ENCODE measurements at places on chromosomes 12 and 14.

DNA sequence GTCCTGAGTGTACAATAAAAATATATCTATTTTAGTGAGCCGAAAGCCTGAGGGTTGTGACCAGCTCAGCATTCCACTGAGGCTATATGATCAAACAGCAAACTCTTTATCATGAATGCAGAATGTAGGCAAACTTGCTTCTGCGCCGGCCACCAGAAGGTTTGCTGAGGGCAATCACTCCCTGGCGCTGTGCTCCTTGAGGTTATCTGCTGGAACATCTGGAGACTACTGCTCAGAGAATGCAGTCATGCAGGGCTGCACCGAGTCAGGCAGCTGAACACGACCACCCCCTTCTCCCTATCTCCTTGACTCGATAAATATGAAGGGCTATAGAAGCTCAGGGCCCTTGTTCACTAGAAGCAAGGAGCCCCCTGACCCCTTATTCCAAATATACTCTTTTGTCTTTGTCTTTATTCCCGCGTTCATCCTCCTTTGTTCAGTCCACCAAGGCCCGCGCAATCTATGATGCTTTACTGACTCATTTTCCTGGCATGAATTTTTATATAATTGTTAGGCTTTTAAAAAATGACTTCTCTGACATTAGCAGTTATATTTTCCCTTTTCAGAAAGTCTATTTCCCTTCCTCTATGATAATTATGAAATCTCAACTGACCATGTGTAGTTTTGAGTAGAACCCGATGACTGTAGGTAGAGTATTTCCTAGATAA, 1089.3 kb downstream of the SLC16A7 start:
- H3K27ac ChIP-seq: no peak overlapping the region
- H3K36me3 ChIP-seq: no peaks in the 10 kb centered on the region
- H3K4me1 ChIP-seq: no peaks in the 10 kb centered on the region
- no peak overlapping the region for H3K4me3 ChIP-seq
- DNase-seq: peak; percentile 33

GRCh38 chr14:40199101-40199500, 766.9 kb upstream of the FBXO33 start:
- H3K27me3 ChIP-seq: no peaks in the 10 kb centered on the region
- DNase-seq: no peak
- H3K4me3 ChIP-seq: no peak overlapping the region
- H3K27ac ChIP-seq: no peak overlapping the region
- no peaks in the 10 kb centered on the region for H3K4me1 ChIP-seq
- H3K36me3 ChIP-seq: no peaks in the 10 kb centered on the region

GRCh38 chr14:36069535-36069900, 107.0 kb downstream of the PTCSC3 start:
- H3K4me1 ChIP-seq: peaks cover 7% of the 10 kb centered on the region
- no peaks in the 10 kb centered on the region for H3K36me3 ChIP-seq
- peaks cover 5% of the 10 kb centered on the region for H3K27me3 ChIP-seq
- H3K4me3 ChIP-seq: no peak overlapping the region
- peak; percentile 67 for DNase-seq
- no peak overlapping the region for H3K27ac ChIP-seq

DNA sequence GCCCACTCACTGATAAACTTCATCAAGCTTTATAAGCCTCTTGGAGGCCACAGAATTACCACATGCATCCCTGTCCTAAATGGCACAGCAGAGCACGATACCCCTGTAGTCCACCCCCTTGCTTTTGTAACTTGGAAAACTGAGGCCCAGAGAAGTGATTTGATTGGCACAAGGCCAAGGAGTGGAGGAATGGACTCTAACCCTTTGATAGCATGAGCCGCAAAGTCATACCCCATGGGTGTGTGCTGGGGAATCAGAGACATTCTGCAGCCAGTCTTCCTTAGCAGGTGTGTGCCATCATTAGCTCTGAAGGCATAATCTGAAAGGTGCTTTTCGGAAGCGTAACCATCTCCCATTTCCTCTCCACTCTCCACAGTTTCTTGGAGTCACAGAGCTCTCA, 28.5 kb upstream of the PWP1 start:
- H3K27me3 ChIP-seq: no peaks in the 10 kb centered on the region
- no peak for DNase-seq
- no peak overlapping the region for H3K4me3 ChIP-seq

- no peak for DNase-seq
- no peaks in the 10 kb centered on the region for H3K36me3 ChIP-seq
- no peak overlapping the region for H3K4me3 ChIP-seq
- H3K4me1 ChIP-seq: no peaks in the 10 kb centered on the region
- H3K27ac ChIP-seq: no peak overlapping the region
- H3K27me3 ChIP-seq: no peaks in the 10 kb centered on the region
Observed at GRCh38 chr14:65287264-65288131, 125.0 kb upstream of the FUT8 start.

DNA sequence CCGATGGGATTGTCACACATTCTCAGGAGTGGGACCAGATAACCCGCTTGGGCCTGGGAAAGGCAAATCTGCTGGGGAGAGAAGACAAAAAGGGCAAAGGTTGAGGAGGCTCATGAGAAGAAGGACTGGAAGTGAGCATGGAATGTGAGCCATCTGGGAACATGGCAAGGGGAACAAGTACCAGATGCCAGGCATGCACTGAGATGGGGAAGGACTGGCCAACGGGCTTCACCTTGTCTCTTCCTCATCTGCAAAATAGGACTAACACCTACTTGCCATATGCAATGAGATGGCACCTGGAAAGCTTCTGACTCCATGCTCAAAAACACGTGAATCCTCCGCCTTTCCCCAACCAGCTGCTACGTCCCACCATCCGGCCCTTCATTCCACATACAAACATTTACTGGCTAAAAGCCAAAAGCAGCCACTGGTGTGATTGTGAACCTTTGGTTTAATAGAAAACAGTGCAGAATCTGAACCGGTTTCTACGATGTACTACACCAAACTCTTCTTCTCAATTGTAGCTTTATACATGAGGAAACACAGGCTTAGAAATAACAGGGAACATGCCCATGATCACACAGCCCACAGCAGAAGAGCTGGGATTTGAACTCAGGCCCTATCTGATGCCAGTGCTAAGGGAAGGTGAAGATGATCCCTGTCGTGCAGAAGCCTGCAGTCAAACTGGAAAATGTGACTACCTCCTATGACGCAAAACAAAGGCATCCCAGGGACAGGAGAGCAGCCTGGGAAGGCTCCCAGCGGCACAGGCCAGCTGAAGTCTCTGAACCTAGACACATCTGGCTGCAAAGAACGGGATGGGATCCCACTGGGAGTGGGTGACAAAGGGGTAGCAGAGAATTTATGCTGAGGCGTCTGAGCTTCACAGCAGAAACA, 112.1 kb downstream of the TTC7B start:
- H3K27ac ChIP-seq: no peak overlapping the region
- H3K4me3 ChIP-seq: no peak overlapping the region
- H3K27me3 ChIP-seq: no peaks in the 10 kb centered on the region
- no peak for DNase-seq
- H3K4me1 ChIP-seq: peaks cover 16% of the 10 kb centered on the region

DNA sequence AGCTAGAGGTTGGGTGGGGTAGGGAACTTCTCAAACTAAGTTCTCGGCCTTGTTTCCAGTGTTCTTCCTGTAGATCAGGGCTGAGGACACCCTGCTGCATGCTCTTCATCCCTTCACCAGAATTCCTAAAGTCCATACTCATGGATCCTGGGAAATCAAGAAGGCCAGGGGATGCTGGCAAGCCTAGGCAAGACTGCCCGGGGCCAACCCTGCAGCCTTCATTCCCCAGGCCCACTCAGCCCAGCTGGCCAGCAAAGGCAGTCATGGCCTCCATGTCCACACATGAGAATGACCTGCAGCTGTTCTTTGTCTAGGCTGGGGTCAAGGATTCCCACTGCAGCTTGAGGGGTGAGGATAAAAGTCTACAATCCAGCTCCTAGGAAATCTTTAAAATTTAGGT, 109.3 kb upstream of the ETV6 start:
- H3K27ac ChIP-seq: no peak overlapping the region
- no peak overlapping the region for H3K4me3 ChIP-seq
- no peaks in the 10 kb centered on the region for H3K27me3 ChIP-seq
- no peak for DNase-seq
- H3K4me1 ChIP-seq: peaks cover 3% of the 10 kb centered on the region

DNA sequence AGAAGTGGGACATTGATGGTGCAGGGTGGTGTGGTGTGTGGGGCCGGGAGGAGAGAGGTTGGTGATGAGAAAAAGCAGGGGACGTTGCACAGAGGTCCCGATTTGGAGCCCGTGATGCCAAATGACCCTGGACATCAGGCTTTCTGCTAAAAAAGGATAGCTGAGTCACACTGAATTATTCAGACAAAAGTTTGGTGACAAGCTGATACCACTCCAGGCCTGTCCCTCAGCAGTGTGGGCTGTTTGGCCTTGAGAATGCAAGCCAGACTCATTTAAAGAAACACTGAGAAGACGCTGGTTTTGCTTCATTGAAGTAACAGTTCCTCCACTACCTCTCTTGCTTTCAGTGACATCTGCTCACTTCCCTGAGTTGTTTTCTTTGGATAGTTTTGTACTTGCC, 262.1 kb upstream of the PWP1 start:
- no peaks in the 10 kb centered on the region for H3K4me1 ChIP-seq
- H3K27me3 ChIP-seq: no peaks in the 10 kb centered on the region
- no peak overlapping the region for H3K27ac ChIP-seq
- no peak for DNase-seq
- no peaks in the 10 kb centered on the region for H3K36me3 ChIP-seq

- H3K27me3 ChIP-seq: no peaks in the 10 kb centered on the region
- no peak for DNase-seq
- no peak overlapping the region for H3K27ac ChIP-seq
- no peaks in the 10 kb centered on the region for H3K4me1 ChIP-seq
- H3K36me3 ChIP-seq: no peaks in the 10 kb centered on the region
- H3K4me3 ChIP-seq: no peak overlapping the region
Observed at GRCh38 chr14:104894331-104895206, 29.5 kb downstream of the CEP170B start.

DNA sequence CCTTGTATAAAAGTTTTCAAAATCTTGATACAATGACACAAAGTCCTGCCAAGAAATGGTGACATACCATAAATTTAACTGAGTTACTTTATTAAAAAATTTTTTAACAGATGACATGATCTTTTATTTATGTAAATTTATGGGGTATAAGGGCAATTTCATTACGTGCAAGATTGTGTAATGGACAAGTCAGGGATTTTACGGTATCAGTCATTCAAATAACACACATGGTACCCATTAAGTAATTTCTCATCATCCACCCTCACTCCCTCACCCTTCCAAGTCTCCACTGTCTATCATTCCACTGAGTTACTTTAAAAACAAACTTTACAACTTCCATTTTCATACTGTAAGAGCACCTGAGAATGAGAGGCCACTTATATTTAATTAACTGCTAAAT, 37.4 kb downstream of the SPTLC2 start:
- peaks cover 4% of the 10 kb centered on the region for H3K36me3 ChIP-seq
- peaks cover 42% of the 10 kb centered on the region for H3K4me1 ChIP-seq
- no peak overlapping the region for H3K27ac ChIP-seq
- DNase-seq: no peak
- H3K4me3 ChIP-seq: no peak overlapping the region
- no peaks in the 10 kb centered on the region for H3K27me3 ChIP-seq

DNA sequence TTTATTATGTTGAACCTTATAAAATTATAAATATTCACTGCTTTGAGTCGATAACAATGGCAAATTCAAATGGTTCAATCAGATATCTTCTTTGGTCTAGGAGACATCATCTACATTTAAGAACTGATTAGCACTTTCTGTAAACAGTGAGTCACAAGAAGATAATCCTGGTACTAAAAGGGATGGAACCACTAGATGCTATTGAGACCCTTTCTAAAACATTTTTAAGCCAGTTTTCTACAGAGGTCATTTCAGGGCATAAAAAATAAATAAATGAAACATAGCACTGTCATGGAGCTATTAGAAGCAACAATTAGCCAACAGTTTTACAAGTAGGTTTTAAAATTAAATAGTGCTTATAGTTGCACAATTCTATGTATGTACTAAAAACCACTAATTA, 212.2 kb downstream of the DUSP6 start:
- no peak for DNase-seq
- H3K4me1 ChIP-seq: peaks cover 40% of the 10 kb centered on the region
- H3K36me3 ChIP-seq: no peaks in the 10 kb centered on the region
- H3K27me3 ChIP-seq: no peaks in the 10 kb centered on the region
- H3K27ac ChIP-seq: no peak overlapping the region

DNA sequence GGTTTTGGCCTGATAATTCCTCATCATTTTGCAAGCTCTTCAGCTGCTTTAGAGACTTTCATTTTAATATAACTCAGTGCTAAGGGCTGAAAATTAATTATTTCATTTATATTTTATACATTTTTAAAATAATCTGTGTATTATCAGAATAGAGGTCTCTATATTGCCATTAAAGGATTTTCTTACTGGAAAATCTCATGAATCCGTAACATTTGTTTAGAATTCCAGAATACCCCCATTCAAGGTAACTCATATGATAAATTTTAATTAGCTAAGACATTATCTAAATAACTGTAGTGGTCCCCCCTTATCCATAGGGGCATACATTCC, 51.6 kb downstream of the BMAL2 start:
- no peaks in the 10 kb centered on the region for H3K4me1 ChIP-seq
- no peak overlapping the region for H3K4me3 ChIP-seq
- H3K36me3 ChIP-seq: no peaks in the 10 kb centered on the region
- no peaks in the 10 kb centered on the region for H3K27me3 ChIP-seq

GRCh38 chr12:78385541-78385940, 479.0 kb upstream of the SYT1 start:
- H3K4me1 ChIP-seq: no peaks in the 10 kb centered on the region
- H3K27ac ChIP-seq: no peak overlapping the region
- H3K36me3 ChIP-seq: no peaks in the 10 kb centered on the region
- H3K4me3 ChIP-seq: no peak overlapping the region
- H3K27me3 ChIP-seq: no peaks in the 10 kb centered on the region

DNA sequence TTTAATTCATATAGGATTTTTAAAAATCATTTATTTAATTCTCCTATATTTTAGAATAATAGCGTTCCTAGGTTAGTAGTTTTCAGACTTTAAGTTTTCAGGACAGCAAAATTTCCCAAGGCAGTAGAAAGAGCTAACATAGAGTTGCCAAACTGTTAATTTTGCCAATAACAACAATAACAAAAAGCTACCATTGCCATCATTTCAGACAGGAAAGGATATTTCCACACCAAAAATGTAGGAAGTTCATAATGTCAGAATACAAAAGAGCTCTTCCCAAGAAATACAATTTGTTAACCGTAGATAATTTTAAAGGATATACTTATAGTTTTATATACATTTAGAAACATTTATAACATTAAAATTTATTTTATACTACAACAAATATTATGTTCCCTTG, 81.4 kb upstream of the EEA1 start:
- no peak for DNase-seq
- no peaks in the 10 kb centered on the region for H3K27me3 ChIP-seq
- peaks cover 13% of the 10 kb centered on the region for H3K4me1 ChIP-seq
- H3K4me3 ChIP-seq: no peak overlapping the region
- no peak overlapping the region for H3K27ac ChIP-seq
- no peaks in the 10 kb centered on the region for H3K36me3 ChIP-seq

- no peak overlapping the region for H3K4me3 ChIP-seq
- no peak for DNase-seq
- no peaks in the 10 kb centered on the region for H3K36me3 ChIP-seq
Observed at GRCh38 chr14:96055065-96055752, 16.0 kb downstream of the C14orf132 start.

- H3K4me1 ChIP-seq: peaks cover 9% of the 10 kb centered on the region
- no peak for DNase-seq
- no peaks in the 10 kb centered on the region for H3K27me3 ChIP-seq
- H3K36me3 ChIP-seq: no peaks in the 10 kb centered on the region
Observed at GRCh38 chr14:50025776-50026175, 90.6 kb downstream of the VCPKMT start.

Data from A673 (cell line).